ENCODE measurements at places on chromosomes 6 and 20.

DNA sequence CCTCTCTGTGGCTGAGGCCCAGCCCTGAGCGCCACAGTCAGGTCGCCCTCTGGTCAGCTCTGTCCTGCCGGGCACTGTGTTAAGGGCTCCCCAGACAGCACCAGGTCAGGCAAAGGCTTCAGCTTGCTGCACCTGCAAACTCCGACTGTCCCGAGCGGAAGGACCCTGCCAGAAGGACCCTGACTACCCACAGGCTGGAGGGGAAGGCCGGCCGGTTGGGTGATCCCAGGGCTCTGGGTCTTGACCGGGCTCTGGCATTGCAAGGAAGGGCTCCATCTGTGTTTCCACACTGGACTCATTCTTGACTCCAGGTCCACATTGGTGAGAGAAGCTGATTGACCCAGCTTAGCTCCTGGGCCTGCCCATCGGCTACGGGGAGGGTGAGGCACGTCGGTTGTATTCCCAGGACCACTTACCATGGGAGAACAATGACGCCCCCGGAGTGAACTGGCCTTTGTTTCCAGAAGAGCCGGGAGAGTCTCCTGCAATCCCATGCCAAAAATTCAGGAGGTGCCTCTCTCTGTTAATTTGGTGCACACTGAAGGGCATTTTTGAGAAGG, 229.8 kb downstream of the TAF4 start:
- no peak for DNase-seq

DNA sequence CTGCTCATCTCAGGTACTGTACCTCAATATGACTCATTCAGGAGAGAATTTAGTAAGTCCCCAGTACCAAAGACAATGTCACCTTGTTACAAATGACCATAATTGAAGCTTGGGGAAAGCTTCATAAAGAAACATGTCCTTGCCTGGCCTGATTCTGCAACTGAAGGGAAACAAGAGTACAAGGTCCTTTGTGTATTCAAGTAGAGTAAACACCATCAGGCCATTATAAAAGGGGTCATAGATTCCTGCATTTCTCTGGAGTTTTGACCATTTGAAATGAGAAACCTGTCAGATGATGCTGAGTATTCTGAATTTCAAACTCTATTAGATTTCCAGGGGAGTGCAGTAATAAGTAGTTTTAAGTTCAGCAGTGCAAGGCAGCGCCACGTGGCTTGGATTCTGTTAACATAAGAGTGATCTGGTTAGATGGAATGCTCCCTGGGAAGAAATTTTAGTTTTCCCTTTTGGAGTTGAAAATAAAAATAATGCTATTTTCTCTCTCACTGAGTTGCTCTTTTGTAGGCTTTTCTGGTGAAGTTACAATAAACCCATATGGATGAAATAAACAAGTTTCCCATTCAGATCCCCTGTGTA, 1054.3 kb downstream of the EPHA7 start:
- DNase-seq = no peak

DNA sequence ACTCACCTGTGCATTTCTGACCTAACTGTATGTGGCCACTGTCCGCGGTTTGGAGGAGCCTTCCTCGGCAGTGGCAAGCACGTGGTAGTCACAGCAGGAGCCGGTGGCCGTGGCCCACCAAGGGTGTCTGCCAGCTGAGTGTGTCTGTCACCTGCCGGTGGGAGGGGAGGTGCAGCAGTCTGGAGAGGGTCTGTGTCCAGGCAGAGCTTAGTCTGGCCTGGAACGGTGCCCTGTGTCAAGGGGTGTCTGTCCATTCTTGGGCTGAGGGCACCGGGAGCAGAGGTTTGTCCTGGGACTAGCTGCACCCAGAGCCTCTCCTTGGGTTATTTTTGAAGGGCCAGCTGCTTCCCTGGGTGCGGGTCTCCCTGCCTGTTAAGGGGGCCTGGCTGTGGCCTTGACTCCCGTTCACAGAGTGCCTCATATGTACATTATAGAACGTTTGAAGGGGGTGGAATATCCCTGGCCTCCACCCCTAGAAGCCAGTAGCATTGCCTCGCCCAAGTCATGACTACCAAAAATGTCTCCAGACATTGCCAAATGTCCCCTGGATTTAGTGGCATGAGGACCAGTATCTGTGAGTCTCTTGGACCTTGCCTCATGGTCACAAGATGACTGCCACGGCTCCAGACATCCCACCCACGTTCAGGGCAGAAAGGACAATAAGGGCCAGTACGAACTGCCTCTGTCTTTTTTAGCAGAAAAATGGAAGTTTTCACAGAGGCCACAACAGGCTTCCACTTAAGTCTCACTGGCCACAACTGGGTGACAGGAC, 5.2 kb downstream of the RBM38 start:
- no peak for DNase-seq

GRCh38 chr6:140499607-140500006, 1125.2 kb upstream of the CITED2 start:
- DNase-seq = no peak

DNA sequence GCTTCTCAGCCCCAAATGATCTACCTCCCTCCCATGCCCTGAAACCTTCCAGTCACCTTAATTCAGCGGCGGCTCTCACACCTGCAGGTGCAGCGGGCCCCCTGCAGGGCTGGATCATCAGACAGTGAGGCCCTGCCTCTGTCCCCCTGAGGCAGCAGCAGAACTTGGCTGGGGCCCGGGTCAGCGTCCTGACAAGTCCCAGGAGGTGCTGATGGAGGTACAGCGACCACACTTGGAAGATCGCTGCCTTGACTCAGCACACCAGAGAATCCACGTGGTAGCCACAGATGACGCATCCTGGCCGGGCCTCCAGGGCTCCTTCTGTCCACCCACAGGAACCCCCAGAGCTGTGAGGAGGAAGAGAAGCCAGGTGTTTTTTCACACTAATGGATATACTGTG, 116.4 kb upstream of the THBS2 start:
- no peak for DNase-seq

- no peak for DNase-seq
Measured at GRCh38 chr6:131197716-131198115, 62.4 kb downstream of the AKAP7 start.

DNA sequence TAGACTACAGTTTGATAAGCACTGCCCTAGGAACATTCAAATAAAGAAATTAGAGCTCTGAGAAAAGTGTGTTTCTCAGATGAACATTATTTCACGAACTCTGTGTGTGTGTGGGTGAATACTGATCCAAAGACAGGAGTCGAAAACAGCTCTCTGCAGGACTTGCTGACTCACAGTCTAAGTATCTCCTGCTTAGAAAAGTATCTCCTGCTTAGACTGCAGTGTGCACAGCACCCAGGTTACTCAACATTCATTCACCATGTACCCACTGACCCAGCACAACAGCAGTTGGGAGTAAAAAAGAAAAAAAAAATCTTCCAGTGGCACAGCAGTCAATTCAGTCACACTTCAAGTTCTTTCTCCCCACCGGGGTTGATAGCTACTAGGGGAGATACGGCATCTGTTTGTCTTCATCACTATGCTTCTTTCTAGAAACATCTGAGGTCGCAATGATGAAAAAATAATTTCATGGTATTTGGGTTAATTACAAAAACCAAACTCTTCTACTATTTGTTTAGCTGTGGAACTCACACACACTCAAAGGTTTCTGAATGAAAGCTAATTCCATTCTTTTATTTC, 48.0 kb downstream of the GCLC start:
- no peak for DNase-seq

- no peak for DNase-seq
Measured at GRCh38 chr20:37494301-37494700, 26.7 kb upstream of the NNAT start.

DNA sequence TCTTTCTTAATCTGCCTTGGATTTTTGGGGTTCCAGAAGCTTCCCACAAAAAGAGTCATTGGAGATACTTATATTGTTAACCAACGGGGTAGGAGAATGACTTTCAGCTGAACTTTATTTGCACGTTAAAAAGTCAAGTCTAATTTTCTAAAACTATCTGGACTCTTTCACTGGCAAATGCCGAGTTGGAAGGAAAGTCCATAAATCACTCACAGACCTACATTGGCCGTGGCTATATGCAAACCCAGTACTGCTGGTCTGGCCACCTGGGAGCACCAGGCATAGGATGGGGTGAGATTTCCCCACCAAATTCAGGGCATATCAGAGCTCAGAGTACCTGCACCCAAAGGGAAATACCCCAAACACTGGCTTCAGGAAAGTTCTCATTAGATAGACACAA, 71.3 kb upstream of the SALL4 start:
- no peak for DNase-seq

DNA sequence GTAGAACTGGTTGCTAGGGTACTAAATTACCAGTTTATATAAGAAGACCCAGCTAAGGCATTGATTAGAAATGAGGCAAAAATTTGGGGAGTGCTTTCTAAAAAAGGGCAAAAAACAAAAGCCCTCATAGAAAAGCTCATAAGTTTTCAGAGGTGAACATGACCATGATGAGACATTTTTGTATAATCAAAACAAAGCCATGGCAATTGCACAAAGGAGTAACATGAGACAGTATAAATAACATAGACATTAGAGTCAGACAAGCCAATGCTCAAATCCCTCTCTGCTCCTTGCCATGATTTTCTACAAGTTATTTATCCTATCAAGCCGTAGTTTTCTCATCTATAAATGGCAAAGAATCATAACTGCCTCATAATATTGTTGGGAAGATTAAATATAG, 112.2 kb upstream of the ADTRP start:
- no peak for DNase-seq

DNA sequence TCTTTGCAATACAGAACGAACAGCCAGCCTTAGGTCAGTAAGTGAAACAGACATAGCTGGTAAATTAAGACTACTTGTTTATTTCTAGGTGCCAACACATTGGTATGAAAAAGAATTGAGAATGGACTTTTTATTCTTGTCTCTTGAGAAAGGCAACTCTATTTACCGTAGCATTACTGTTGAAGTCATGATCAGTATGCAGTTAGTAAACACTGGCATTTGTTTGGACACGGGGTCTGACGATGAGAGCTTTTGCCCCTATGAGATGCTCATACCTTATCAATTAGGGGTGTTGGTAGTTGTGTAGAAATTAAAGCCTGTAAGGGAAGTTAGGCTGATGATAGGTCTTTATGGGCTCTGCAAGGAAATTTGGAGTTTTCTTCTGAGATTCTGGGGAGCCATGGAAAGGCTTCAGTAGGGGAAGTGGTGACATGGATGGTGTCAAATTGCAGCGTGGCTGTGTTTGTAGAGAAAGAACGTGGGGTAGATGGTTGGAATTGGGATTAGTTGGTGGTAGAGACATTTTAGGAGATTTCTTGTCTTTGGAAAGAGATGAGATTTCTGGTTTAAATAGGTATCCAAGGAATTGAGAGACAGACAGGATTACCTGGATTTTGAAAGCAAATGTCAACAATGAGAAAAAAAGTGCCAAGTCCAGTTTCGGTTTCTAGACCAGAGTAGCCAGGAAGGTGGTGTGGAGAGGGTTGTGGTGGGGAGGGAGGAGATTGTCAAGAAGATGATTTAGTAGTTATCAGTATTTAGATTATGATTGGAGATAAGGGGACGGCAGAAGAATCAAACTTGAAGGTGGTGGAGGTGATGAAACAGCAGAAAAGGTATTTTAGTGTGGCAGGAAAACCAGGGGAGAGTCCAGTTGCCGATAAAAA, 116.6 kb downstream of the JARID2 start:
- no peak for DNase-seq

DNA sequence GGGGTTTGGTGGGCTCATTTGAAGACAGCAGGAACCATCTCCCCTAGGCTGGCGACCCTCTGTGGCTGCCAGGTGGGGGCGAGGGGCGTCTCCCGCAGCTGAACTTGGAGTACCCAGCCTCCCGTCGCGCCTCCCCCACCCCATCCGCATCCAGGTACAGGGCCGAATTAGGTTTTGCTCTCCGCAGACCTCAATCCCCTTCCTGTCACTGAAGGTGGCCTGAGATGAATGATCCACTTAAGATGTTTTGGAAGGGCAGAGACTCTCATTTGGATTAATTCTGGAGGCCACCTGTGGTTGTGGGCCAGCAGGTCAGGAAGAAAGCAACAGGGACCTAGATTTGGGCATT, 493 bp downstream of the CD83 start:
- no peak for DNase-seq

GRCh38 chr20:11221046-11221445, 547.2 kb upstream of the JAG1 start:
- DNase-seq = no peak

DNA sequence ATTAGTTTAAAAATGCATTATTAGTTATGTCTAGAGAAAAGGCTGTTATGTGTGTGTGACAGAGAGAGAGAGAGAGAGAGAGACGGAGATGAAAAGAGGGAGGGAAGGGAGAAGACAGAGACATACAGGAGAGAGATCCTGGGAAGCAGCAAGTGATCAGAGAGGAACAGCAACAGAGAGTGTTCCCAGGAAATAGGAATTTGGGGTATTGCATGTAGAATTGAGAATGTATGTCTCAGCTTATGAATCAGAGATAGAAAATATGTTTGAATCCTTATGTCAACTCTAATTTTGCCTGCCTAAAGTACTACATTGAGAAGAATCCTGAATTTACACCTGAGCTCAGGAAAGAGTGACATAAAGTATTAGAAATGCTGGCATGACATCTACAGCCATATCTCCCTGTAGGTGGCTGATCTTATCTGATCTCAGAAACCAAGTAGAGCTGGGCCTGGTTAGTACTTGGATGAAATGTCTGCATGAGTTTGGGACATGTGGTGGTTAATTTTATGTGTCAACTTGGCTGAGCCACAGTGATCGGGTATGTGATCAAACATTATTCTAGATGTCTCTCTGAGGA, 130.6 kb downstream of the TENT5A start:
- DNase-seq = no peak

DNA sequence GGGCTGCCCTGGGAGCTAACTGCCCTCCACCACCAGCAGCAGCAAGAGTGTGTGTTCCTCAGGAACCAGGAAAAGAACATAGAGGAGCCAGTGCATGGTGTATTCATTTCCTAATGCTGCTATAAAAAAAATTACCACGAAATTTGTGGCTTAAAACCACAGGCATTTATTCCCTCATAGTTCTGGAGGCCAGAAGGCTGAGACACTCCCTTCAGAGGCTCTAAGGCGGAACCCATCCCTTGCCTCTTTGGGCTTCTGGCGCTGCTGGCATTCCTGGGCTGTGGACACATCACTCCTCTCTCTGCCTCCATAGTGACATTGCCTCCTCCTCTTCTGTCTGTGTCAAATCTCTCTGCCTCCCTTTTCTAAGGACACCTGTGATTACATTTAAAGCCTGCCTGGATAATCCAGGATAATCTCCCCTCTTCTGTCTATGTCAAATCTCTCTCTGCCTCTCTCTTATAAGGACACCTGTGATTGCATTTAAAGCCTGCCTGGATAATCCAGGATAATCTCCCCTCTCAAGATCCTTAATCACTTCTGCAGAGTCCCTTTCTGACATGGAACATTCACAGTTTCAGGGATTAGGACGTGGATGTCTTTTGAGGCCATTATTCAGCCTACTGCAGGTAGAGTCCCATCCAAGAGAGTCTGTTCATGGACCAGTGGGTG, 54.7 kb downstream of the NDUFAF5 start:
- no peak for DNase-seq
